Stimulated activated CD4-positive, alpha-beta T cell treated with anti-CD3 and anti-CD28 coated beads, Interleukin-4, amount 100 ng/mL, for 24 hours (primary cell): ENCODE measurements at places on chromosomes 11 and 22.

DNA sequence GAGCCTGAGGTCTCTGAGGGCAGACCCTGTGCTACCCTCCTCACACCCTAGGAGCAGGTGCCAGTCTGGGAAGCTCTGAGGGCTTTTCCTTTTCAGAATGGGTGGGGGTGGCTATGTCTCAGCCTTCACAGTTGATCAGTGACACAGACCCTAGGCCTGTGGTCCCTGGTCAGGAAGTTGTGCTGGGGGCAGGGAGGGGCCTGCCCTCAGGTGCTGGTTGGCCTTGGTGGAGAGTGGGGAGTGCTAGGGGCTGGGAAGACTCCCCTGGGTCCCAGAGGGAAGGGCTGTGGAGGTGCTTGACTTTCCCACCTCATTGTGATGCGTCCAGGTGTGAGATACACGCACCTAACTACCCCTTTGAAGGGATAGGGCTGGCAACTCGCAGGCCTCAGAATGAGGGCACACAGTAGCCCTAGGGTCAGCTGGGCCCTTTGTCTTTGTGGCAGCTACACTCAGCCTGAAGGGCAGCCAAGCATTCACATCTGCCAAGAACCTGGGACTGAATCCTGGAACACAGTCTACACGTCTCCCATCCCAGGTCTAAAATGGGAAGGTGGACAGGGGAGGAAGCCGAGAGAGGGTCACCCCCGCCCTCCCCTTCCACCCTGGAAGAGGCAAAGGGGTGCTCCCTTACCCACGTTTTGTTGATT lies 31.2 kb upstream of the ATXN10 start:
- DNase-seq, result no peak

- no peak for DNase-seq
Measured at GRCh38 chr11:59184691-59185339, 12.9 kb downstream of the DTX4 start.

GRCh38 chr11:31480930-31481329 lies 28.5 kb downstream of the IMMP1L start:
- no peak for DNase-seq

GRCh38 chr11:116333001-116333535 lies 439.7 kb downstream of the BUD13 start:
- no peak for DNase-seq

DNA sequence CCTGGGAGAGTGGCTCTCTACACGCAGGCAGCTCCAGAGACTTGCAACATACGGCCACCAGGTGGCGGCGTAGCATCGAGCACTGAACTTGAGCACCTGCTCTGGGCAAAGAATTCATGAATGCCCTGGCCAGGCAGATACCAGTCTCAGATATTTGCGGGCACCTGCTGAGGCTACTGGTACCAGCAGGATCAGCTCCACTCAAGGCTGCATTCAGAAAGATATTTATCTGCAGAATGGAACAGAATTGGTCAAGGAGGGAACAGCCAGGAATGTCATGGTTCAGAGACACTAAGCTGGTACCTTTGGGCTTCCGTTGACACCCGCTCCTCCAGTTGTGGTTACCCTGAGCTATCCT lies 10.8 kb upstream of the CCDC86 start:
- peak; percentile 83 for DNase-seq

- no peak for DNase-seq
Measured at GRCh38 chr22:41979423-41980250, 10.4 kb downstream of the SEPTIN3 start.

- DNase-seq, result no peak
Measured at GRCh38 chr11:103862094-103862801, 174.2 kb upstream of the DDI1 start.

DNA sequence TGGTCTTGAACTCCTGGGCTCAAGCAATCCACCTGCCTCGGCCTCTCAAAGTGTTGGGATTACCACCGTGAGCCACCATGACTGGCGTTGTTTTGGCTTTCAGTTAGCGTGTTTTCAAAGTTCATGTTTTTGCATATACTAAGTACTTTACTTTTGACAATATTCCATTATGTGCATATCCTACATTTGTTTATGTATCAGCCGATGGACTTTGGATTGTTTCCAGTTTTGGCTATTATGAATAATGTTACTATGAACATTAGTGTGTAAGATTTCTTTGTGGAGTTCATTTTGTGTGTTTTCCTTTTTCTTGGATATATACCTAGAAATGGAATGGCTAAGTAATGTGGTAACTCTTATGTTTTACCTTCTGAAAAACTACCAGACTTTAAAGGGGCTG lies 9.9 kb downstream of the CSTF3 start:
- no peak for DNase-seq

GRCh38 chr22:36259615-36260300 lies 6.8 kb downstream of the APOL1 start:
- no peak for DNase-seq

GRCh38 chr11:122984186-122985011 lies 2.8 kb upstream of the BSX start:
- DNase-seq, result no peak

GRCh38 chr22:46054091-46055073 lies 77.4 kb upstream of the WNT7B start:
- DNase-seq, result peak; percentile 38

- no peak for DNase-seq
Measured at GRCh38 chr11:2328656-2329354, 27.0 kb downstream of the TSPAN32 start.

GRCh38 chr11:17765356-17766072 lies 30.9 kb downstream of the KCNC1 start:
- DNase-seq, result no peak

DNA sequence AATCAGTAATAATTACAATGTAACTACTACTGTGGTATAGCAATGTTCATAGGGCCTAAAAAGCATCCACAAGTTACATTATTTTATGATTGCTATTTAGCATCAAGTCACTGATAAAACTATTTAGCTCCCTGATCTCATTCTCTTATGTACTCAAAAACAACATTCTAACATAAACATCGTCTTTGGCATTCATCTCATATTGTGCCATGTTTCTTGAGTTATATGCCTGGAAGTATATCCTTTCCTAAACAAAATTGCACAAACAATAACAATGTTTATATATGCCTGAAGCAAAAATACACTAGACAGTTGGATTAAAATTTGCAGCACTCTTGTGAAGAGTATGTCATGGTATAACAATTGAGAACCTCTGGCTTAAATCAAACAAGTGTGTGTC lies 34.1 kb downstream of the HORMAD2 start:
- DNase-seq, result no peak

DNA sequence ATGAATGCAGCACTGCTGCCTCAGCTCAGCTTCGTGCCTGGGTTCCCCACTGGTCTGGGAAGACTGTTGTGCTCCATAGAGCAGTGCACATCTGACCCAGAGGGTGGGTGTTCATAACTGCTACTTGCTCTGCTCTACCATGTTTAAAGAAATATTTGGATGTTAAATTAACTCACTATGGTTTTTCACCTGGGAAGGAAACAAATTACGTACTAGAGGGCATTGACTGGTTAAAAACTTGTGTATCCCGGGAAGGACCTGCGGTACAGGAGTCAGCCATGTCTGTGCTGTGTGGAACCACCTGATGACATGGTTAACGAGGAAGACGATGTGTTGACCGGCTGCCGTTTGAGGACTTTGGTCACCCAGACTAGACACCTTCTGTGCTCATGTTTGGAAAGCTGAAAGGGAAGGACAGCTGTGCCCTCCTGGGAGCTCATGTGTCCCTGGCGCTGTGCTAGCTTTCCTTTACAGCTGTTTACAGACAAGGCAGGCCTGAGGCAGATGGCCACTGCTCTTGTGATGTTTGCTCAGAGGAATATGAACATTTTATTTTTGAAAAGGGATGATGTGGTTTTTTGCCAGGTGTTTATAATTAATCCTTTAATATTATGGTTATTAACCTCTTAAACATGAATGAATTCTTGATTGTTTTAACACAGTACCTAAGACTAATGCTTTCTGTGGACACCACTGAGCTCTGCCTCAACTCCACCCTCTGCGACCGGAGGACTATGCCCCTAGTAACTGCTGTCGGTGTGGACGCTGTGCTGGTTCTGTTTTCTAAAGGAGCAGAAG lies 14.3 kb upstream of the AIFM3 start:
- DNase-seq, result no peak

GRCh38 chr11:30128269-30128932 lies 102.4 kb upstream of the FSHB start:
- no peak for DNase-seq

GRCh38 chr22:27874185-27874584 lies 44.9 kb downstream of the PITPNB start:
- no peak for DNase-seq

DNA sequence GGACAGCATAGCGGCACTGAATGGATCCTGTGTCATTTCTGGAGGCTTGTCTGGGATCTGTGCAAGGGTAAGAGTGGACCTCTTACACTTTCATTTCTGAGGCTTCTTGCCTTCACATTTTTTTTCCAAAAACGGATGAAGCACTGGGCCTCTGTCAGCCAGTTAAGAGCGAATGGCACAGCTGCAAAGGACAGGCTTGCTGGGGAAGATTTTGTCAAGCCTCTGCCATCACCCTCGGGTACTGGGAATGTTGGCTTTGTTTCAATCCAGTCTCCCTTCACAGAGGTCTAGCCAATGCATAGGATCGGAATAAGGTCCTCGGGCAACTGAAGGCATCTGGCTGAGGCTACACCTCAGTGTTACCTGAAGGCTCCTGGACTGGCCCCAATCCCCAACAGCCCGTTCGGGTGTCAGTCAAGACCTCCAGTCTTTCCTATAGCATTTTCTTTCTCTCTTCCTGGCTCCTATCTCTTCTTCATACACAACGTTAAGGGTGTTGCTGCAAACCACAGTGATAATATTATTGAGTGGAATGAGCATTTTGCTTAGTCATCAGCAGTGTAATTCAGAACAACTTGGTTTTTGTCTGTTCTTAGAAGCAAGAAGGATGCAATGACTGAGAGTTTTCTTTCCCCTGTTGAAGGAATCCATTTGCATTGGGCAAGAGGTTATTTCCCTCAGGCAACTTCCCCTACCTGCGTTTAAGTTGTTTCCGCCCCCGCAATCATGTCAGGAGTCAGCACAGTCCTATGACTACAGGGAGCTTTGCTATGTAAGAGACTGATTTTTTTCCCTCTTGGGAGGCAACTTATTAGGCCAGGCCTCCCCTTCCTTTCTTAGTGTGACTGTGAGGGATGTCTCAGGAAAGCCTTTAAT lies 22.8 kb downstream of the NPAT start:
- peak; percentile 87 for DNase-seq

- DNase-seq, result peak; percentile 17
Measured at GRCh38 chr22:20015971-20016733, 471 bp downstream of the ARVCF start.

- DNase-seq, result peak; percentile 89
Measured at GRCh38 chr11:72814286-72815109, at the start of gene ATG16L2. Gene ATG16L2, plus strand, starts transcription at chr11:72814411. Its CDS starts 35 bp downstream, at chr11:72814446.

- no peak for DNase-seq
Measured at GRCh38 chr11:114250993-114251814, 45.0 kb upstream of the NNMT start.

- no peak for DNase-seq
Measured at GRCh38 chr11:116459185-116460045, 313.4 kb downstream of the BUD13 start.

DNA sequence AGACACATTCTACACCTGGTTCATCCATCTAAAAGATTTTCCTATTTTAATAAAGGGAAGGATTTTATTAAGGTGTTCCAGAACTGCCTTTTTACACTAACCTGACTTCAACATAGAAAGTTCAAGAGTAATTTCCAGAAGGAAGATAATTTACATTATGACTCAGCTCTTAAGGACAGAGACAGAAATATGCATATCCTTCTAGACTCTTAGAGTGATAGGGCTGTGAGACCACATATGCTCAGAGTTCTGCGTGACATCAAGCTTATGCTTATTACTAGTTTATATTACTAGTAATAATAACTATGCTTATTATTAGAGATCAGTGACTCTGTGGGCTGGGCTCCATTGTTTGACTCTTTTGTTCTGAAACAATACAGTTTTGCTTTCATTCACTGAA lies 4.6 kb downstream of the PDGFD start:
- DNase-seq, result no peak

GRCh38 chr22:43136255-43136654 lies 6.9 kb downstream of the MCAT start:
- peak; percentile 28 for DNase-seq

- DNase-seq, result no peak
Measured at GRCh38 chr11:33930317-33931021, 38.6 kb upstream of the LMO2 start.

GRCh38 chr11:103904324-103904667 lies 132.1 kb upstream of the DDI1 start:
- no peak for DNase-seq

GRCh38 chr22:37030560-37031281 lies 11.2 kb downstream of the MPST start:
- DNase-seq, result no peak

GRCh38 chr11:116193321-116194131 lies 579.3 kb downstream of the BUD13 start:
- no peak for DNase-seq

DNA sequence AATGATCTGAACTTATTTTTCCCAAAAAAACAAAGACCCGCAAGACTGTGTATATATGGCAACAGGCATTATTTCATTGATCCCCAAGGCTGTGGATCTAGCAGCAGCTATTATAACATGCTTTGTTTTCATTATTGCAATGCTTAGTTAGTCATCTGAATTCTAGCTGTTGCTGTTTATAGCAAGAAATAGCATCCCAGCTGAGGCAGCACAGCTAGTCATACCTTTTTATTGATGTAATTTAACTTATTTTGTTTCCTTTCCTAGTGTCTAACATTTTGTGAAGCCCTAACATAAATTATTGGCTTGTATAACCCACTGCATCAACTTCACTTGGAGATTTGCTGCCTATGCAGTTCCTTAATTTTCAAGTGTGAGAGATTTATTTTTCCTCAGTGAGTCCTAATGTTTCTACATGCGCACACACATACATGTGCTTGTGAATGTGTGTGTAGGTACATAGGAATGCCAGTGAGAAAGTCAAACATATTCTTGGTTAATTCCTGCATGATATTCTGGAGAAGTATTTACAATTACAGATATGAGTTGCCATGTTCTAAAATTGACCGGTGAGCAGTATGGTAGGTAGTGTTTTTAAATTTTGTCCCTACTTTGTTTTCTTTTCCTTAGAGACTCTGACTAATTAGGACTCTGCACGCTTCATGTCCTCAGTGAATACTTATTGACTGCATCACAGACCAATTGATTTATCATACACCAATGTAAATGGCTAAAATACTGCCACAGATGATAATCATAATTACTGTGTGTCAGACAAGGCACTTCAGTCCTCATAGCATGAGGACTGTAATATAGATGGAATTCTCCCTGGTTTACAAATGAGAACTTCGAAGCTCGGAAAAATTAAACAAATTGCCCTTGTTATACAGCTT lies 119.3 kb downstream of the WNT11 start:
- no peak for DNase-seq
